GM23338 (cell line): ENCODE measurements at places on chromosomes 7 and 10.

- no peak for DNase-seq
Observed at GRCh38 chr7:149868623-149869290, 5.0 kb upstream of the ATP6V0E2 start.

DNA sequence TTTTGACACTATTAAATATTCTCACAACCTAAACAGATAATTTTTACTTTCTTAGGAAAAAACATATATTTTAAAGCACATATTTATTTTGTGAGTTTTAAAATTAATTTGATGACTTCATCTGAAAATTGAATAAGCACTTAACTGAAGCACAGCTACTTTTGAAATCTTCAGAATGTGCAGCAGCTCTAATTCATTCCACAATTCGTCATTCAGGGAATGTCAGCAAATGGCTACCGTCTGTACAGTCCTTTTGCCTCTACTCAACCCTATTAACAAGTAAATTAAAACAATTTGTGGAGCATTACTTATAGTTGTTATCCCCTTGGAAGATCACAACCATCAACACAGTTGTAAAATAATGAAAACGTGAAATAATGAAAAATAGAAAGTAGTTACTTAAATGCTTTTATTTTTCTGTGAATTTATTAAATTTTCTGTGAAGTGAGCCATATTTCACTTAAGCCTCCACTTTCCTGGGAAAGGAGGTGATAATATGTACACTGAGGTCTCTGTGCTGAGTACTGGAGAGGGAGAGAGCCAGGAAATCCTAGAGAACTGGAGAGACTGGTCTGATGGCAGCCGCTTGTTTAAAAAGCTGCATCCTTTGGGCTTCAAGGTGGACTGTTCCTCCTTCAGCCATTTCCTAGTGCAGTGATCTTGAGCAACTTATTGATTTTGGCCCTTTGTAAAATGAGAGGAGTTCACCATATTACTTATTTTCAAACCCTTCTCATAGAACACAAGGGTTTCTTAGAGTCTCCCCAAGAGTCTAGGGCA, 70.6 kb downstream of the REEP3 start:
- no peak for DNase-seq

- peak; percentile 56 for DNase-seq
Observed at GRCh38 chr10:97888641-97889262, 39.1 kb downstream of the GOLGA7B start.

- no peak for DNase-seq
Observed at GRCh38 chr7:150945853-150946420, 32.2 kb downstream of the KCNH2 start.

- no peak for DNase-seq
Observed at GRCh38 chr7:69882269-69882668, 284.0 kb downstream of the AUTS2 start.
